ENCODE measurements at places on chromosomes 2 and 18.
A peak's percentile ranks its signal among the peaks of the same experiment; 100 is the strongest.

GRCh38 chr2:119491776-119492525 lies 32.3 kb downstream of the SCTR start:
- no peak for DNase-seq

- no peak for DNase-seq
These were observed 23.2 kb upstream of the ACSL3 start for GRCh38 chr2:222837643-222838056.

DNA sequence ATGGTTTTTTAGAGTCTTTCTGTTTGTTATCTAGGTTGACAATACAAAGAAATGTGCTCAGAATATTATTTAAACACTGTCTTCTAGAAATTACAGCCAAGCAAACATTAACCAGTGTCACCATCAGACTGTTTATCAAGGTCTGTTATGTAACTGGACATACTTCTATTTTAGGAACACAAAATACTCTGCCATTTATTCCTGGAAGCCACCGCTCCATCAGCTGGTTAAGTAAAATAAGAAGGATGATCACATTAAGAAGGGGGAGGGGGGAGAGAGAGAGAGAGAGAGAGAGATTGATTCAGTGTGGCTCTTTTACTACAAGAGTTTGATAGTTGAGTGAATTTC lies 47.9 kb downstream of the MBP start:
- no peak for DNase-seq

- no peak for DNase-seq
These were observed 955 bp upstream of the BBS5 start for GRCh38 chr2:169478339-169478738.

DNA sequence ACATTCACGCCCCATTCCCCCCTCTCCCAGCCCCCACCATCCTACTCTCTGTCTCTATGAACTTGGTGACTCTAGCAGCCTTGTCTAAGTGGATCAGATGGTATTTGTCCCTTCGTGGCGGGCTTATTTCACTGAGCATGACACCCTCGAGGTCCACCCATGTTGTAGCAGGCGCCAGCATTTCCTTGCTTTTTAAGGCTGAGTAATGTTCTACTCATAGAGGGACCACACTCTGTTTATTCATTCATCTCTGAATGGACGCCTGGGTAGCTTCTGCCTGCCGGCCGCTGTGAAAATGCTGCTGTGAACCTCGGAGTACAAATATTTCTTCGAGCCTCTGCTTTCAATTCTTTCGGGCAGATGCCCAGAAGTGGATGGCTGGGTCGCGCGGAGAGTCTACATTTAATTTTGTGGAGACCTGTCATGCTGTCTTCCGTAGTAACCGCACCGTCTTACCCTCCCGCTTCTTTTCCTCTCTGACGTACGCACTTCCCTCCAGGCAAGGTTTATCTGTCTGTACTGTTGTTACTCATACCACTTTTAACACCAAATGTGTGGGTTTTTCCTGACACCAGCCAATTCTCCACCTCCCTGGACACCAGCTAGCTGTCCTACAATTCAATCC lies 5.6 kb downstream of the CROCC2 start:
- no peak for DNase-seq

DNA sequence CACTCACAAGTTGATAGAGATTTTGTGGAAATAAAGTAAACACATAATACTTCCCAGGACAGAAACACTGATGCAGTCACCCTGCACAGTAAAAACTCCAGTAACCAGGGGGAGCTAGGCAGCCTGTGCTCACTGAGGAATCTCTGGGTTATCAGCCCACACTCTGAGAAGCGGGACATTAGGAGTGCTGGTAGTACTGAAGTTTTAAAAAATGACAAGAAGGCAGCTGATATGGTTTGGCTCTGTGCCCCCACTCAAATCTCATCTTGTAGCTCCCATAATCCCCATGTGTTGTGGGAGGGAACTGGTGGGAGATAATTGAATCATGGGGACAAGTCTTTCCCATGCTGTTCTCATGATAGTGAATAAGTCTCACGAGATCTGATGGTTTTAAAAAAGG lies 31.4 kb downstream of the KCTD1 start:
- no peak for DNase-seq

DNA sequence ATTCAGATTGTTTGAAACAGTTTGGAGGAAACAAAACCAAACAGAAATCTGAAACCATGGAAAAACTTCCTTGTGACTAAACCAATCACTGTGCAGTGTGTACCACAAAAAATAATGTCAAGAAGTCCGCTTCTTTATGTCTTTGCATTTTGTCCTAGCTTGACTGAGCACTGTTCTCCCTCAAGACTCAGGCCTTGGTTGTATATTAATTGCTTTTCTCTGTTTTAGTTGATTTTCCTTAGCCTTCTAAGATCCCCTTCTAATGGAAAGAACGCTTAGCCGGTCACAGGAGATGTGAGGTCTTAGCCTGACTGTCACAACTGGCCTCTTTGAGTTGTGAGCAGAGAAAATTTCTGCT lies 56.6 kb downstream of the LCLAT1 start:
- no peak for DNase-seq

GRCh38 chr18:23583071-23583865 lies 3.0 kb downstream of the NPC1 start:
- no peak for DNase-seq

- DNase-seq: no peak
These were observed 152.3 kb downstream of the DIS3L2 start for GRCh38 chr2:232113821-232114220.

- peak; percentile 88 for DNase-seq
These were observed 142.7 kb downstream of the DYSF start for GRCh38 chr2:71596011-71596410.

All from nucleus accumbens (tissue), 56 donors.